MCF 10A (cell line): ENCODE measurements at places on chromosomes 7 and 10.

DNA sequence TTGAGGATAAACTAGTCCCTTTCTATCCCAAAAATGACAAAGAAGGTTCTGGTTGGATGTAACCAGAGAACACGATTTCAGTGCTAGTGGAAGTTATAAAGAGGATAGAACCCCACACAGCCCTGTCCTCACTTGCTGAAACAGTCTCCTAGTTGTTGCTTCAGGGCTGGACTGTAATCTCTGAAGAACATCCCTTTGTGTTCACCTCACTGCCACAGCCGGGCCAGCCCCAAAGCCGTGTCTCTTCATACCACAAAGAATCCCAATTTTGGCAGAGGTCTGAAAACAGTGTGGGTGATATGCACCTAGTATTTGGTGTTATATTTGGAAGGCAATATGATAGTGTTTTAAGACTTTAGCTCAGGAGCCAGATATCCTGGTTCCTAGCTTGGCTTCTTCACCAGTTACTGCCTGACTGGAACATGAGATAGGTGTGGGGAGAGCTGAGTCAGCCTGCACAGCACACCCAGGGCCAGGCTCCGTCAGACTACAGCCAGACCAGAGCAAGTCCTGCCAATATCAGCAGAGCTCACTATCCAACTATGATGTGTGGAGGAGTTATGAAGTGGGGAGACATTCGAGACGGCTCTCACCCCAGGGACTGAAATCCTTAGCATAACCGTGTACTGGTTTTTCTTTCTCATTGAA is 21.2 kb downstream of the CYP3A4 start:
- H3K4me3 ChIP-seq = peak overlapping the region; percentile 19
- peak; percentile 57 for DNase-seq
- no peaks in the 10 kb centered on the region for H3K36me3 ChIP-seq
- peaks cover 16% of the 10 kb centered on the region for H3K4me1 ChIP-seq

- peak overlapping the region; percentile 66 for H3K27ac ChIP-seq
- no peaks in the 10 kb centered on the region for H3K27me3 ChIP-seq
- H3K36me3 ChIP-seq = peaks cover 25% of the 10 kb centered on the region
- DNase-seq = peak; percentile 49
- peak overlapping the region; percentile 85 for H3K4me3 ChIP-seq
Measured at GRCh38 chr7:66921396-66921917, 432 bp downstream of the TMEM248 start.

GRCh38 chr10:35194906-35195305 is 68.3 kb downstream of the CREM start:
- DNase-seq = no peak
- peak overlapping the region; percentile 92 for H3K27ac ChIP-seq
- H3K27me3 ChIP-seq = no peaks in the 10 kb centered on the region
- H3K4me1 ChIP-seq = peaks cover 14% of the 10 kb centered on the region
- H3K4me3 ChIP-seq = peak overlapping the region; percentile 76

DNA sequence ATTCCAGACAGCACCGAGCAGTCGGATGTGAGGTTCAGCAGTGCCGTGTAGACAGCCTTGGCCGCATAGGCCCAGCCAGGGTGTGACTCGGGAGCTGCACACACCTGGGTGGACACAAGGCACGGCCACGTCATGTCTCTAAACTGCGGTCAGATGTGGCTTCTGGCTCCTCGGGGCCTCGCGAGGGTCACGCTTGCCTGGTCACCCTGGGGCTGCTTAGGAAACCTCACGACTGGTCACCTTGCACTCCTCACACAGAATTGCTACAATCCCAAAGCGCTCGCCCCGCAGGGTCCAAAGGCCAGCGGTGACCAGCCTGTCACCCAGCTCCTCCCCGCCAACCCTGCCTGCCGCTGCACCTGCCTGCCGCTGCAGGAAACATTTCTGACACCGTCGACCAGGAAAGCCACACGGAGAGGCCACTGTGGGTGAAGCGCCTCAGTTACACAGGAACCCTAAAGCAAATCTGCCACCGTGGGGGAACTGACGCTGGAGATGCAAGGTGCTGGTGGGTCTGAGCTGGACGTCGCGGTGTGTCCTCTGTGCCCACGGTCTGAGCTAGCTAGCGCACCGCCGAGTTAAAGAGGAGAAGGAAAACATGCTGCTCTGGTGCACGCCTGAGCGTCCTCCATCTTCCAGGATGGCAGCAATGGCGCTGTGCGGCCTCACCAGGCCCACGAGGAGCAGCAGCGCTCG is 5.0 kb downstream of the GPER1 start:
- H3K4me1 ChIP-seq = peaks cover 10% of the 10 kb centered on the region
- H3K4me3 ChIP-seq = no peak overlapping the region
- H3K27me3 ChIP-seq = no peaks in the 10 kb centered on the region
- H3K36me3 ChIP-seq = peaks cover 13% of the 10 kb centered on the region

DNA sequence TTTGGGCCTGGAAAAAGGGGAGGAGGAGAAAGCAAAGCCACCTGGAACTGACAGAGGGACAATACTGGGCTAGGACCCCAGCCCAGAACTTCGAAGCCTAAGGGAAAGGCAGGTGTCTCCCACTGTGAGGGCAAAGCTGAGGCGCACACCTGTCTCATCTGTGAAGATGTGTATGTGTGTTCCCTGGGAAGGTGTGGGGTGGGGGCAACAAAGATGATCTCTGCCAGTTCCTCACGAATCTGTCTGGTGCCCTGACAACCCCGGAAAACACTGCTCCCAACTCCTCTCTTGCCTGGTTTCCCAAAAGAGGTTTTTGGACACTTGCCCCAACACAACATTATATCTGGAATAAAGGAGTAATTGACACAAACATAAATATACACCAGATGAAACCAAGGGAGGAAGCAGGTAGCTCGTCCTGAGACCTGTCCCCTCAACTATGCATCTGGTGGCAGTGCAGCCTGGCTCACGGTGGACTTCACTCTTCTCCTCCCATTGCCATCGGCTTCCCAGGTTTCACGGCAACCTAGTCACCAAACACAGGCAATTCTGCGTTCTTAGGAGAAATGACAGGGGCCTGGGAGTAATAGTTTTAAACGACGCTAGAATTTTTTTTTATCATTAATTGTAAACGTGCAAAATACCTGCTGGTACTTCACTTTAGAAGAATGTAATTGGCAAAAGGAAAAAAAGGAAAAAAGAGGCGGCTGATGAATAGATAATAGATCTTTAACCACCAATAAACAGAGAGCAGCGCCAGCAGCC is 1.7 kb upstream of the EMX2 start:
- no peaks in the 10 kb centered on the region for H3K4me1 ChIP-seq
- no peak overlapping the region for H3K27ac ChIP-seq
- no peaks in the 10 kb centered on the region for H3K36me3 ChIP-seq

DNA sequence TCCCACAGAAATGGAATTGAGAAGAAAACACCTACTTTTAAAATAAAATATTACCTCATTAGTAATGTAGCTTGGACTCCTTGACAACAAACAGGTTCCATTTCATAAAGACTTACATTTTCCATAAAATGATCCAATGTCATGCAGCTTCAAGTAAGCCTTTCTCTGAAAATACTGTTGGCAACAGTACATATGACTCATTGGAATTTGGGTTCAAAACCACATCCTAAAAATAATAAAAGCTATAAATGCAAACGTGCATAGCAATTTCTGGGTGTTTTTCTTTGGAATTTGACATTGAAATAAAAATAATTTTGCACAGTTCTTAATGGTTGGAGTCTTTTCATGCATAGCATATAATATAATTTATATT is 47.9 kb downstream of the FHIP2A start:
- no peak overlapping the region for H3K4me3 ChIP-seq
- no peaks in the 10 kb centered on the region for H3K27me3 ChIP-seq
- H3K4me1 ChIP-seq = peaks cover 17% of the 10 kb centered on the region
